Suppressor macrophage treated with lipopolysaccharide for 4 hours (primary cell): ENCODE measurements at places on chromosomes 11 and 22.

GRCh38 chr22:23384923-23385677 is 195.0 kb downstream of the IGLL1 start:
- DNase-seq: no peak

GRCh38 chr22:48945621-48946458 is 881.8 kb downstream of the BRD1 start:
- no peak for DNase-seq

GRCh38 chr11:115759622-115760460 is 255.6 kb upstream of the CADM1 start:
- peak; percentile 48 for DNase-seq

DNA sequence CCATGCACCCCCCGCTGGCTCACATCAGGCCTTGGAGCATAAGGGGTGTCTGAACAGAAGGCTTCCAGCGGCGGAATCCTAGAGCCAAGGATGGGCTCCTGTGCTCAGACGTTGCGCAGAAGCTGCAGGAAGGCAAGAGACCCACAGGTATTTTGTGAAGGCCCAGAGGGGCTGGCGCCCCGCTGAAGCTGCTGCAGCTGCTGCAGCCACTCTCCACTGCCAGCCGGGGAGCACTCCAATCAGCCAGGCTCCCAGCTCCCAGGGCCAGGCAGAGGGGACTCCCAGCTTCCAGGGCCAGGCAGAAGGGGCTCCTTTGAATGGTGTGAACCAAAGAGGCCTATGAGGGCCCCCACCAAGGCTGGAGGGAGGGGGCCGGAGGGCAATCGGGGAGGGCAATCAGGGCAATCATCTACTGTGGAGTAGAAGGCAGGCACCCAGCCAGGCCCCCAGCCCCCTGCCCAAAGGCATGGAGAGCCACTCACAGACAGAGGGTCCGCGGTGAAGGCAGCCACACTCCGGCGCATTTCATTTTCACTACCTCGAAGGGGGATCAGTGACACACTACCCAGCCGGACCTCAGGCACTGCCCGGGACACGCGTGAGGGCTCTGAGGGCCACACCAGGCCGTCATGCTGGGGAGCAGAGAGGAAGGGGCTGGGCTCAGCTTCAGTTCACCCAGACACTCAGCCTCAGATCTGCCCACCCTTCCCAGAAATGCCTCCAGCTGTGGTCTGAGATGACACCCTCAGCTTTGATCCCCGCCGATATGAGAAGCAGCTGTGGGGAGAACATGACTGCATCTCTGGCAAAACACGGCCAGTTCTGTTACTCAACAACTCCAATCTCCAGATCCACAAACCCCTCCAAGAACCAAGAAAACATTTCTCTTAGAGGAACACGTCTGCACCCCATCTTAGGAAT is 11.6 kb upstream of the PDE2A start:
- DNase-seq: no peak
